CD14-positive monocyte (primary cell): ENCODE measurements at places on chromosomes 3 and 15.

DNA sequence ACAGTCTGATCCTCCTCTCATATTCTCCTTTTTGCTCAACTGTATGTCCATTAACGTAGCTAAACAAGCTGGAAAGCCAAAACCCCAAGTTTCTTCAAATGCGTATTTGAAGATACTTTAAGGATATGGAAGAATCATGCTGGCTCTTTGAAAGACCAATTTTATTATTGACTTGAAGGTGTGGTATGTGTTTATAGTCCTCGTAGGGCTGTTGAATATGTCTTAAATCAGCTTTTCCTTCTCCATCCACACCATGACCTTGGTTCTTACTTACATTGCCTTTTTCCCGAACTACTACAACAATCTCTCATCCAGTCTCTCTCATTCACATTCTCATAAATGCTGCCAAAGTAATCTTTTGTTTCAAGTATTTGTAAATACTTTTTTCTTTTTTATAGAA is 19.7 kb upstream of the THUMPD3 start:
- no peak for DNase-seq

GRCh38 chr15:70053716-70054229 is 43.9 kb downstream of the TLE3 start:
- DNase-seq: no peak

- no peak for DNase-seq
Observed at GRCh38 chr3:120555657-120556509, 40.3 kb upstream of the NDUFB4 start.

DNA sequence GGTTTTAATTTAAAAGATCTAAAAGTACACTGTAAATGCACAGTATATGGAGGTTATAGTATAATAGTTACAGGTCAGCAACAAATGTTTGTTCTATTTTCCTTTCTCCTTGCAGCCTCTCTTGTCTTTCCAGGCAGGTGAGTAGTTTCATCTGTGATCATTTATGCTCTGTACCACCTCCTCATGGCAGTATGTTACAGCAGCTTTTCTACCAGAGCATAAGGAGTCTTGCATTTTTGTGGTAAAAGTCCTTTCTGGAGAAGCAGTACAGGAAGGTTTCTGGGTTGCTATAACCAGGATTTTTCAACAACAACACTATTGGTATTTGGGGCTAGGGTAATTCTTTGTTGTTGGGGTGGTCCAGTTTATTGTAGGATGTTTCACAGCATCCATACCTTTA is 59.5 kb downstream of the ZNF609 start:
- DNase-seq: no peak

GRCh38 chr3:192915304-192915703 is 2.4 kb downstream of the MB21D2 start:
- no peak for DNase-seq
